ENCODE measurements at places on chromosomes 3 and 15.

DNA sequence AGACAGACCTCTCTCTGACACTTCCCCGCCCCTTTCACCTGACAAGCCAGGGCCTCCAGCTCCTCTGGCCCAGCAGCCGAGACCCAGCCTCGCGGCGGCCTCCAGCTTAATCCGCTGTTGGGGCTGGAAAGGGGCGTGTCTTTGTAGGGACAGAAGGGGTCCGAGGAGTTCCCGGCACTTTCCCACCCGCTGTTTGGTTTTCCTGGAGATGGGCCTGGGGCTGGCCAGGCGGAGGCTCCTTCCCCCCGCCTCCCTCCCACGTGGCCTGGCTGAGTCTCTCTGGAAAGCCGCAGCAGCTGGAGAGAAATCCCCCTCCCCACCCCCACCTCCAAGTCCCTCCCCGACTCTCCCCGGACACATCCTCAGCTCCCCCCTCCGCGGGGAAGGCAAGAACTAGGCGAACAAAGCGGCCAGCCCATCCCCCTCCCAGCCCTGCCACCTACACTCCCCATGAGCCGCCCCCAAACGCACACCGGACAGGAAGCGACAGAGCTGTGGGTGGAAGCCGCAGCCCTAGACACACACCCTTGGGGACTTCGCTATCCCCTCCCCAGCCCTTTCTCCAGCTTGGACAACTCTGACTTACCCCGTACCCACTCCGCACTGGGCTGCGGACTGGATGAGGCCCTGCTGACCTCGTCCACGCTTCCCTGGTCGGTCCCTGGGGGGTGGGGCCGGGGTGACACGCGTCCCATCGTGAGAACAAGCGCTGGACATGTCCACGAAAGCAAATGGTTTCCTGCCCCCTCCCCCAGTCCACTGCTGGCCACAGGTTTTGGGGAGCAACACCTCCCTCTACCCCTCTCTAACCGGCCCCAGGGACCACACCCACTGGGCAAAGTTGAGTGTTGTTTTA is 1.2 kb downstream of the IGDCC4 start:
- DNase-seq: peak; percentile 93

- peak; percentile 70 for DNase-seq
These were observed 19.1 kb upstream of the LIMD1 start for GRCh38 chr3:45575386-45575923.

DNA sequence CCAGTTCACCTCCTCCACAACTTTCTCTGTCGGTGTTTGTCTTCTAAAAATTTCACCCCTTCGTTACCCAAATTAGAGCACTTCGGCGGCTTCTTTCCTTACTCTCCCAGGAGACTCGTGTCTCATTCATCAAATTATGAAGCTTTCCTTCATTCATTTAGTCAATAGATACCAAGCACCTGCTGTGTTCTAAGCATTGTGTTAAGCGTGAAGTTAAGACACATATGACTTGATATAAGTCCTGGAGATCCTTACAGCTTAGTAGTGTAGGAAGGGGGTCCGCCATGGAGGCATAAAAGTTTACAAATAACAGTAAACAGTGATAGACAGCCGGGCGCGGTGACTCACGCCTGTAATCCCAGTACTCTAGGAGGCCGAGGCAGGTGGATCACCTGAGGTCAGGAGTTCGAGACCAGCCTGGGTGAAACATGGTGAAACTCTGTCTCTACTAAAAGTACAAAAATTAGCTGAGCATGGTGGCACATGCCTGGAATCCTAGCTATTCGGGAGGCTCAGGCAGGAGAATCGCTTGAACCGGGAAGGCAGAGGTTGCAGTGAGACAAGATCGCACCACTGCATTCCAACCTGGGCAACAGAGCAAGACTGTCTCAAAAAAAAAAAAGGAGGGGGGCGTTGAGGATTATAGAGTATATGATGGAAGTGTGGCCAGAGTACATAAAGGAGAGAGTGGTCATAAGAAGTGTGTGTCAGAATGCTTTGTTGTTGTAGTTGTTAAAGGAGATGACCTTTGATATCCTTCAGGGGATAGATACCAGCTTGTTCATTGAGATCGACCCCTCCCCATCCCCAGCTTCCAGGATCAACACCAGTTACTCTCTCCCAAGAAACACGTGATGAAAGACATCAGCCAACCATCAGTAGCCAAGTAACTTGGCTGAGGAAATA is 744 bp upstream of the CCDC32 start:
- no peak for DNase-seq

GRCh38 chr3:182465301-182466185 is 327.8 kb upstream of the ATP11B start:
- no peak for DNase-seq

DNA sequence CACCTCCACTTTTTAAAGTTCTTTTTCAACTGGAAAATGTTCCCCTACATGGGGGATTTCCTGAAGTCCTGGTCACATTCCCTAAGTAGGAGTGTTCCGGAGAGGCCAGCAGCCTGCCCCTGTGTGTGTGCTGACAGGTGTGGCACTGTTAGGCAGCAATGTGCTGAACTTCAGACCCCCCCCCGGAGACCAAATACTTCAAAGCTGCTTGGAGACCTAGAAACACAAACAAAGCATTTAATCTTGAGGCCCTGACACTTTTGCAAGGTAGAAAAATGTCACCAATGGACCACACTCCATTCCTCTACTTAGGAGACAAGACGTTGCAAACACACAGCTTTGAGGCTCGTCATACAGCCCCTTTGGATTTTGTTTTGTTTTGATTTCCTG is 259.6 kb upstream of the CTNNB1 start:
- no peak for DNase-seq

GRCh38 chr3:90091549-90091948 is 984.1 kb downstream of the EPHA3 start:
- DNase-seq: peak; percentile 66

GRCh38 chr3:149031096-149031495 is 39.8 kb downstream of the GYG1 start:
- no peak for DNase-seq

GRCh38 chr15:68022061-68022460 is 32.1 kb upstream of the PIAS1 start:
- no peak for DNase-seq

DNA sequence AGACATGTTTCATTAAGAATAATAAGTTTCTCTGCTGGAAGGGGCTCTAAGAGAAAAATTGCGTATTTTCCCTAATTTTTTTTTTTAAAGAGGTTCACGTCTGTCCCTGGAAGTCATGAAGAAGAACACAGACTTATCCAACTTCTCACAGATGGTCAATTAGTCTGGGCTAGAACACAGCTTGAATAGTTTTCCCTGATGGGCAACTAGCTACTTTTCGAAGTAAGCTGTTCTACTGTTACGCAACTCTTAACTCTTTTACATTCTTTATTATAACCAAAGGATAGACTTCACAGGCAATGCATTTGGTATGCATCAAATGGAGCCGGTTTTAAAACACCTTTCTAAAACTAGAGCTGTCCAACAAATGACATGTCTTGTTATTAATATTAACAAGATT is 144.2 kb upstream of the TNIK start:
- DNase-seq: no peak

DNA sequence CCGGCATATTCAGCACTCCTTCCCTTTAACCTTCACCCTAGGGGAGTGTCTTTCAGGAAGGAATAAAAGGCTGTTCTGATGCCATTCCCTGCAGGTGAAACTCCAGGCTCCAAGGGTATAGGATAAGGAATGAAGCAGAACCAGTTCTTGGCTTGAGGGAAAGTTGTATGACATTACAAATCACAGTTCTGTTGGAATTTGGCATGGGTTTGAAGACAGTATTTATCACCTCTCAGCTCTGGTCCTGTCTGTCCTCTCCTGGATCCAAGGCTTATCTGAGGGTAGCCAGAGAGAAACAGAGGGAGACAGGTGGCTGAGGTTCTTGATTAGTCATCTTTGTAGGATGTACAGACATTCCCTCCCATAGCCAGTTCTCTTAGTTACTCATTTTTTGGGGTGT is 37.1 kb downstream of the RAB11A start:
- DNase-seq: no peak

DNA sequence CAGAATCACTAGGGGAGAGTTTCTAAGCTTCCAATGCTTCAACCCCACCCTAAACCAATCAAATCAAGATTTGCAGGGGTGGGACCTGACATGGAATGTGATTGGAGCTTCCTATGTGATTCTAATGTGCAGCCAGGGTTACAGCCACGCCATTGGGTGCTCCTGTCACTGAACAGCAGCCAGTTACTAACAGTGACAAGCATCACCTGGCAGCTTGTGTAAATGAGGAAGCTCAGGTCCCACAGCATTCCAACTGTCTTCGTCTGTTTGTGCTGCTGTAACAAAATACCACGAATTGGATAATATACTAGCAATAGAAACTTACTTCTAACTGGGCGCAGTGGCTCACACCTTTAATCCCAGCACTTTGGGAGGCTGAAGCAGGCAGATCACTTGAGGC is 294.9 kb downstream of the SHQ1 start:
- no peak for DNase-seq

DNA sequence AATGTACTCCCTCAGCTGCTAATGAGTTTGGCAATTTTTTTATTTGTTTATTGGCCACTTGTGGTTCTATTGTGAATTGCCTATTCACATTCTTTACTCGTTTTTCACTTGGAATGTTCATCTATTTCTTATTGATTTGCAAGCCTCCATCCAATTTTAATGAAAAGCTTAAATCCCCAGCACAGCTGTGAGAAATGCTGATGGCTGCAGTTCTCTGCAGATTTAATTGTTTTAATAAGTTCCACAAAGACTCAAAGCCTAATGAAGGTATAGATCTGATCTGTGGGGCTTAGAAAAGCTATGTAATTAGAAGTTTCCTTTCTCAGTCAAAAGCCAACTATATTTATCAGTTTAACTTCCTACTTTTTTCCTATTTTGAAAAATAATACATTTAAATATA is 41.5 kb downstream of the LYZL4 start:
- DNase-seq: no peak

GRCh38 chr3:58237941-58238681 is 519 bp downstream of the ABHD6 start:
- no peak for DNase-seq

- DNase-seq: peak; percentile 52
These were observed 18.6 kb upstream of the ZBTB20 start for GRCh38 chr3:115165701-115166100.

- peak; percentile 17 for DNase-seq
These were observed 2.0 kb downstream of the CCR5 start for GRCh38 chr3:46372492-46373359.

DNA sequence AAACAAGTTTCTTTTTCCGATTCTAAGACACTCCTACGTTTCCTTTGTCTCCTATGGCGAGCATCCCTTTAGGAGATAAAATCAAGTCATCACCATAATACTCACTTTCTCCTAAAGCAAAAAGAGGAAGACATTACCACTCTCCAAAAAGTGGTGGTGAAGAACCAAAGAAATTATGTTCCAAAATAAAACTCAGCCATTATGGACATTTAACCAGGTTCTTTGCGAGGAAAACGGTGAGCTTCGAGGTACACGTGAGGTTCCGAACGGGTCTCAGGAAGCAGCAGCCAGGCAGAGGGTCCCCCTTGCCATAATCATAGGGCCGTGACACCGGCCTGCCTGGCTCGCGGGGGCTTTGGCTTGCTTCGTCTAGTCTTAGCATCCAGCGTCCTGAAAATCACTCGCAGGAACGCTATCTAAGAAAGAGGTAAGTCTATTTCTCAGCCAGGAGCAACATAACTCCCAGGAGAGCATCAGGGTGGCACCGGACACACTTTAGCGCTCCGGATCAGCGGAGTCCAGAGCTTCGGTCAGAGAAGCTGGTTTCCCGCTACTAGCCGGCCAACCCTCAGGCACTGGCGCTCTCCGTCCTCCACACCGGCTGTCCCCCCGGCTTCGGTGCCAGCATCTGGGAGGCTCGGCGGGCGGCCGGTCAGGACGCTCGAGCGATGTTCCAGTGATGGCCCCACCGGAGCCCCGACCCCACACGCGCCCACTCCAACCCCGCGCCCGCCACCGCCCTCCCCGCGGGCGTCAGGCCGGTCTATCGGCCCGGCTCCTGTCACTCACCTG is 581 bp downstream of the IP6K1 start:
- DNase-seq: peak; percentile 26

GRCh38 chr3:2826453-2826852 is 283.7 kb downstream of the IL5RA start:
- DNase-seq: no peak

DNA sequence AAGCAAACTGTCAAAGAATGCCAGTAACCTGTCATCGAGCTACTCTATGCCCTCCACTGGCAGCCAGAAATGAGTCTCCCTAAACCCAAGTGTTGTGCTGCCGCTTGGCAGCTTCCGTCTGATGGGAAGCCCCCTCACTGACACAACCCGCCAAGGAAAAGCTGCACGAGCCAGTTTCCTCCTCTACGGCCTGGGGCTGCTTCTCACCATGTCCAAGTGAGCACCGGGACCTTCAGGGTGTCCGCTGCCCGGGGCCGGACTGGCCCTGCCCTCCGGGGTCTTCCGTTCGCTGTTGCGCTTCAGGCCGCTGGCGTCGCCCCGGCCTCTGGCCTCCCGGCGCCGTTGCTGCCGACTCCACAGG is 490 bp downstream of the TOMM70 start:
- DNase-seq: peak; percentile 34

DNA sequence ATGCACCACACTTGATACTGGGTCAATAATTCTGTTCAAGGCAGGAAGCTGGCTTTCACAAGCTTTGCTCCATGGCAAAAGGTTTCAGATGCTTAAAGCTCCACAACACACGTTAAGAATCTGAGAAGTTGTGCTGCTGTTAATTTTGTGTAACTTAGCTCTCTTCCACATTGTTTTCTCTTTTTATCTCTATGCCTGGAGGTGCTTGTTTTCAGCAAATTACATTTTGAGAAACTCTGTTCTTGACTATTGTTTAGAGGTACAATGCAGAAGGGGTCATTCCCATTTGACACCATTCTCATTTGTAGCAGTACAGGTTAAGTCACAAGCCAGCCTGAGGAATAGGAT is 156.0 kb downstream of the FNDC3B start:
- DNase-seq: no peak

DNA sequence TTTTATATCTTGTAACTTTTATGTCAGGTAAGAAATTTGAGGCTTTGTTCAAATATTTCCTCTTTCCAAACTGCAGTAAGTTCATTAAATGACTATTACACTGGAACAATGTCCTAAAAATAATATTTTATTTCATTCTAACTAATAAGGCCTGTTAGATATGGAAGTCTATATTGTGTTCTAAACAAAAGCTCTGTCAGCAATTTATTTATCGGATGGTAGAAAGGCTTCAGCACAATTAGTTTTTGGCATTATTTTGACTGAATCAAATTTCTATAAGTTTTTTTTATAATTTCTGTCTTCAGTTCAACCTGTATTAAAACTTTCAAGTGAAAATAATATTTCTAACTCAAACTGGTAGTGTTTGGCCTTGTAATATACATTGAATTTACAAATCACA is 992.1 kb downstream of the EPHA3 start:
- no peak for DNase-seq

- no peak for DNase-seq
These were observed 96.0 kb downstream of the CCNL1 start for GRCh38 chr3:157063926-157064325.

DNA sequence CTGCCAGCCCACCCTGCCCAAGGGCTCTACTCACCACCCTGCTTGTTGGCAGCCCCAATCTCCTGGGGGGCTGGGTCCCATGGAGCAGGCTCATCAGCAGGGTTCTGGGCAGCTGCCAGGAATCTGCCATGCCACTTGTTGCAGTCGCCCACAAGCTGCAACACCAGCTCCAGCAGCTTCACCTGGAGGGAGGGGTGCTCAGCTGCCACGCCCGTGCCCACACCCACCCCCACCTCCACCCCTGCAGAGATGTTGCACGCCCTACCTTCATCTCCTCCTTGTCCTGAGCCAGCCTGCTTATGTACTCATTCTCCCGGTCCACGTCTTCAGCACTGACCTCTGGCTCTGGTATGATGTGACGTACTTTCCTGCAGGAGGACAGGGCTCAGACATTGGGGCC is 77.9 kb upstream of the C2CD4B start:
- DNase-seq: no peak
